ENCODE measurements at places on chromosomes 12 and 14.

DNA sequence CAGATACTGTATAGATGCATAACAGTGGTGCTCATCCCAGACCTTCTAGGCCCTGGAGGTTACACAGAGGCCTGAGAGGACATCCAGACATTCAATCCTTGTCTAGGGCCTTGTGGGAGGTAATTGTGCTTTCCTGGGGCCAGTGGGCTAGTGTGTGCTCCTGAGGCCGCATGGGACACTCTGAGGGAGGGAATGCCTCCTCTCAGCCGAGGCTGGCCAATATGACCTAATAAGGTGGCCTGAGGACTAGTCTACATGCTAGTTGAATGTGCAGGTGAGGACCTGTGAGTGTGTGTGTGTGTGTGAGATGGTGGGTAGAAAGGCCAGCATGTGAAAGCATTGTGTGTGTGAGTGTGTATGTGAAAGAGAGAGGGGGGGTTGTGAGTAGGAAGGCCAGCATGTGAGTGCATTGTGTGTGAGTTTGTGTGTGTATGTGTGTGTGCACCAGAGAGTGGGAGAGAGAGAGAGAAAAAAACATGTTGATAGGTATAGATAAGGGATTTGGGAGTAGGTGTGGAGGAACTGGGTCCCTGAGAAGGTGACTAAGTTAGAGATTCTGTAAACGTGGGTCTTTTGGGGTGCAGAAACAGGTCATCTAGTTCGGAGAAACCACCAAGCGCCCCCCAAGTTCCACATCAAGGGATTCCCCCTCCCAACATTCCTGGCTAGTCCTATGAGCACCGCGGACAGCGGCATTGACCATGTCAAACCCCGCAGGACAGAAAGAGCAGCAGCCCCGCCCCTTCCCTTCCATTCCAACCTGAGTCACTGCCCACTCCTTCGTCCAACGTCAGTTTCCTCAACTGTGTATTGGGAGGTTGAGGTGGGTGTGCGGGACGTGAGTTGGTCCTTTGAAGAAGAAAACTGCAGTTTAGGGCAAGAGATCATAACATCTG lies 9.7 kb upstream of the KRT81 start:
- no peak for DNase-seq

GRCh38 chr12:68109444-68110217 lies 49.9 kb downstream of the IFNG start:
- no peak for DNase-seq

DNA sequence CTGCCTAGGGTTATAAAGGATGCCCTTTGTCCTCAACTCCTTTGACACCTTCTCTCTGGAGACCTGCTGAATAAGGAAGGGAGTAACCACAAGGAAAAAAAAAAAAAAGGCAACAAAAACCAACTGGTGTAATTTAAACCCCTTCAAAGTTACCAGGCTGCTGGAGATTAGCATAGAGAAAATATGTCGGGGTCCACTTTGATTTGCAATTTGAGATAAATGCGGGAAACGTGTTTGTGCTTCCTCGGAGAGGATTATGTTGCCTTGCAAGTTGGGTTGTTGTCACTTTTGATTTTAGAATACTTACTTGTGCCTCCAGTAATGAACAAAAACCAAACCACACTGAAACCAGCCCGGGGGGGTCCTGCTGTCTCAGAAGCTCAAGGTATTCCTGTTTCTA lies 200.2 kb upstream of the MYL2 start:
- DNase-seq: no peak

- no peak for DNase-seq
Measured at GRCh38 chr14:68216079-68216478, 396.5 kb downstream of the RAD51B start.

DNA sequence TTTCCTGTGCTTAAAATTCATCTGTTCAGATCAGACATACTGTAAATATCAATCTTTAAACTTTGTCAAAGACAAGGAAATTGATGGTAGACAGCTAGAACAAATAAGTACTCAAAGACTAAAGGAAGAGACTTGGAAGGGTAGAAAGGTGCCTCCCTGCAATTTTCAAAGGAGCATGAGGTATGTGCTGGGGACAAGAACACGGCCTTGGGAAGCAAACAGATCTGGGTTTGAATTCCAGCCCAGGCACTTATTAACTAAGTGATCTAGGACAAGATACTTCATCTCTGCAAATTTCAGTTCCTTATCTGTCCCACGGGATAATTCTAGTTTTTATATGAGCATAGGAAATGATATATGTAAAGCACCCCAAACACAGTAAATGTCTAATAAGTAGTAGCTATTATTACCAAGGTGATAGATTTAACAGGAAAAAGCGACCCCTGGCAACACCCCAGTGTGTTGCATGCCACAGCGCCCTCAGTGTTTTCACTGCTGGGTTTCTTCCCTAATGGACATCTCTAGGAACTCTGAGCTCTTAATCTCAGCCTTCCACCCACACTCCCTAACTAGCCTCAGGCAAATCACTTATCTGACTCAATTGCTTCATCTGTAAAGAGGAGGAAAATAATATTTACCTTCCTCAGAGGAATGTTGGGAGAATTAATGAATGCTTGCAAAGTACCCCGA lies 44.7 kb upstream of the BMP4 start:
- DNase-seq: no peak

GRCh38 chr12:6444704-6445688 lies at the start of gene CD27:
TSS of gene CD27 (plus strand) at chr12:6444955. CDS start at chr12:6445096, 141 bp downstream.
- DNase-seq: no peak

DNA sequence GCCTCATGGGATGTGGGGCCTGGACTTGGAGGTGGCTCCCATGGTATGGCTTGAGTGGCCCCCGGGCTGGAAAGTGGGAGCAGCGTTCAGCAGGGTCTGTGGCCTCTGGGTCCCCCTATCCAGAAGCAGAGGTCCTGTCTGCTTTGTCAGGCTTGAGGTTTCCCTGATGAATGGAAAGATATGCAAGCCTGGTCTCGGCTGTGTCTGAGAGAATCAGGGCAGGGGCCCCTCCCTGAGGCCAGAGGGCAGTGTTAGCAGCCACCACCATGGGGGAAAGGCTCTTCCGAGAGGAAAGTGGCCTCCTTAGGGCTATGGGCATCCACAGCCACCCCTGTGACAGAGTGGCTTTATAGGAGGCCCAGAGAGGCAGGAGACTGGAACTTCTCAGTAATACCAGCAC lies 128.2 kb downstream of the VRK1 start:
- DNase-seq: no peak

- DNase-seq: no peak
Measured at GRCh38 chr12:87935216-87935615, 94.0 kb downstream of the C12orf50 start.

DNA sequence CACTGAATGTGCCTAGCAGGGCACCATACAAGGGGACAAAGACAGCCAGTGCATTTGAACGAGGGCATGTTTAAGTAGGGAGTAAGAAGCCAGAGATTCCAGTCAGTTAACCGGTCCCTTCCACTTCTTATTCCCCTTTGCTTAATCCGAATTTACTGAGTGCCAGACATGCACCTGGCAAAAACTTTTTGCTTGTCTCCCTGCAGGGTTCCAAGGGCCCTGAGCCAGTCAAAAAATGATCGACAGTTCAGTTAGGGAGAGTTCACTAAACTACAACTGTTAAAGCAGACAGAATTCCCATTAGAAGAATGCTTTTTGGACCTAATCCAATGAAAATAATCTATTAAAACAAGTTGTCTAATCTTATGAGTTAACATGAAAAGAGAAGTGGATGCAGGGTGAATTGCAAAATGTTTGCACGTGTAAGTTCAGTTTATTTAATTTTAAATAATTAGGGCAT lies 193.8 kb downstream of the TMTC2 start:
- peak; percentile 3 for DNase-seq

DNA sequence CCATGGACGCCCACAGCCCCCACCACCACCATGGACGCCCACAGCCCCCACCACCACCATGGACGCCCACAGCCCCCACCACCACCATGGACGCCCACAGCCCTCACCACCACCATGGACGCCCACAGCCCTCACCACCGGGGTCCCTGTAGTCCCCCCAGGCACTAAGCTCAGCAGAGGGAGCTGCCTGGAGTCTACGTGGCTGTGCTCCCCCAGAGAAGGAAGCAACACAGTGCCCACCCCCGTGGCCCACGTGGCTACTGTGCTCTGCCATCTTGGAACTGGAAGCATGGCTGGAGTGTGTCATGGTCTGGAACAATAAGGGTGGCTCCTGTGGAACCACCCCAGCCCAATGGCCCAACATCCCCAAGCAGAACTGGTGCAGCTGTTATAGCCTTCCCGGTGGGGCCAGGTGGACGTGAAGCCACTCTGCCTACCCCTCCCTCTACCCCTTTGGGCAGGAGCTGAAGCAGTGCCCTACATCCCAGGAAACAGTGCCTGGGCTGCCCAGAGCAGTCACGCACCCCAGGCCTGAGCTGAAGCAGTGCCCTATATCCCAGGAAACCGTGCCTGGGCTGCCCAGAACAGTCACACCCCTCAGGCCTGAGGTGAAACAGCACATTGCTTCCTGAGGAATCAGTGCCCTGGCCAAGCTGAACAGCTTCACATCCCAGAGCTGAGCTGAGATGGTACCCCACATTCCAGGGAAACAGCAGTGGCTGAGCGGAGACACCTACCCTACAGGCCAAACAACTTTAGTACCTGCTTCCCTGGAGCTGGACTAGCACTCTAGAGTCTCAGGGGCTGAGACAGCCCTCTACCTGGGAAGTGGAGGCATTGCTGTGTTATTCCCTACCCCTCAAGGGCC lies 9.0 kb upstream of the SFSWAP start:
- DNase-seq: no peak

DNA sequence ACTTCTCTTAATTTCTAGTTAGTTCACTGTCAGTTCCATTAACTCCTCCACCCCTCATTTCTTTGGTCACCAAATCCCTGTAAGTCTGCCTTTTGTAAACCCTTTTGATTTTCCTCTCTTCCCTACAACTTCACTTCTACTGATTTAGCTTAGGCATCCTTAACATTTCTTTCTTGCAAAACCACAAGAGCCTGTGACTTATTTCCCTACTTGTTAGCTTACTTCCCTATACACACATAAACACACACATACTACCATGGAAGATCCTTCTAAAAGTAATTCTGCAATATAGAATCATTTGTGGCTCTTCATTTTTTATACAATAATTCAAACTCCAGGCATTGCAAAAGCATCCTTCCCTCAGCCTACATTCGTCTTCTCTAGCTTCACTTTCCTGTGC lies 494.3 kb upstream of the USP15 start:
- DNase-seq: no peak

GRCh38 chr12:124036171-124036598 lies 63.2 kb downstream of the ZNF664 start:
- no peak for DNase-seq

DNA sequence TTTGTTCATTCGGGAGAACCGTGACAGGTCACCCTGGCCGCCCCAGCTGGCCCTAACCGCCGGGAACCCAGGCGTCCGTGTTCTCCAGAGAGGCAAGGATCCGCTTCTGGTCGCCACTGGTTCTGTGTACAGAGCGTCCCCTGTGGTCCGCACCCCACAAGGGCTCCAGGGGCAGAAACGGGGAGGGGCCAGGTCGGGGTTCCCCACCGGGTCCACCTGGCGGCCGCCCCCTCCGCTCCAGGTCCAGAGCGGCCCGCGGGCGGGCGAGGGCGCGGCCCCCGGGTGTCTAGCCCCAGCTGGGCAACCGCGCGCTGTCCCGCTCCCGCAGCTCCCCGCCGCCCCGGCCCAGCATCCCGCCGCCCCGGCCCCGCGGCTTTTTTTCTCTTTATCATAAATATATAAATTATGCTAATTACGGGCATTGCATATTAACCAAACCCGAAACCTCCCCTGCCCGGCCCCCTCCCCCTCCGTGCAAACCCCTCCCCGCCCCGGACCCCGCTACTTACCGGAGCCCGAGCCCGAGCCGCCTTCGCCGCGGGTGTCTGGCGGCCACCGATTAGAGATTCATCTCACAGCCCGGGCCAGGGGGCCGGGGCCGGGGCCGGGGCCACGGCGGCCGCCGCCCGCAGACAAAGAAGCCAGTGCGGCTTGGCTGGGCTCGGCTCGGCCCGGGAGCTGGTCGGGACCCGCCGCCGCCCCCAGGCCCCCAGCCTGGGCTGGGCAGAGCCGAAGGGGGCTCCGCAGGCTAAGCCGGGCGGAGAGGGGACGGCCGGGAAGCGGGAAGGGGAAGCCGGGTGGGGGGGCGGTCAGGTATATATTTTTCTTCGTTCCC lies 512 bp downstream of the POU6F1 start:
- no peak for DNase-seq

DNA sequence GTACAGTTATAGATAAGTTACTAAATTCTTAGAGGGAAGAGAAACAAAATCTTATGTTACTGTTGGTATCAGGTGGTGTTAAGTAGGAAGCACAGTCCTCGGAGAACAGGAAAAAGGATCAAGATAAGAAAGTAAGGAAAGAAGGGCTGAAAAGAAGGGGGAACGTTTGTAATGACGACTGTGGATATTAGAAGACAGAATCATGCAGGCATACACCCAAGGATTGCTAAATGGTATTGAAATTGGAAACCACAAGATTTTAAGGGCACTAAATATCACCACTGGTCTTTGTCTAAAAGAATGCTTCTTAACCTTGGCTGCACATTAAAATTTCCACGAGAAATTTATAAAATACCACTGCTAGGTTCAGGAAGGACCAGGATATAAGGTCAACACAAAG lies 34.1 kb upstream of the ERGIC2 start:
- no peak for DNase-seq

DNA sequence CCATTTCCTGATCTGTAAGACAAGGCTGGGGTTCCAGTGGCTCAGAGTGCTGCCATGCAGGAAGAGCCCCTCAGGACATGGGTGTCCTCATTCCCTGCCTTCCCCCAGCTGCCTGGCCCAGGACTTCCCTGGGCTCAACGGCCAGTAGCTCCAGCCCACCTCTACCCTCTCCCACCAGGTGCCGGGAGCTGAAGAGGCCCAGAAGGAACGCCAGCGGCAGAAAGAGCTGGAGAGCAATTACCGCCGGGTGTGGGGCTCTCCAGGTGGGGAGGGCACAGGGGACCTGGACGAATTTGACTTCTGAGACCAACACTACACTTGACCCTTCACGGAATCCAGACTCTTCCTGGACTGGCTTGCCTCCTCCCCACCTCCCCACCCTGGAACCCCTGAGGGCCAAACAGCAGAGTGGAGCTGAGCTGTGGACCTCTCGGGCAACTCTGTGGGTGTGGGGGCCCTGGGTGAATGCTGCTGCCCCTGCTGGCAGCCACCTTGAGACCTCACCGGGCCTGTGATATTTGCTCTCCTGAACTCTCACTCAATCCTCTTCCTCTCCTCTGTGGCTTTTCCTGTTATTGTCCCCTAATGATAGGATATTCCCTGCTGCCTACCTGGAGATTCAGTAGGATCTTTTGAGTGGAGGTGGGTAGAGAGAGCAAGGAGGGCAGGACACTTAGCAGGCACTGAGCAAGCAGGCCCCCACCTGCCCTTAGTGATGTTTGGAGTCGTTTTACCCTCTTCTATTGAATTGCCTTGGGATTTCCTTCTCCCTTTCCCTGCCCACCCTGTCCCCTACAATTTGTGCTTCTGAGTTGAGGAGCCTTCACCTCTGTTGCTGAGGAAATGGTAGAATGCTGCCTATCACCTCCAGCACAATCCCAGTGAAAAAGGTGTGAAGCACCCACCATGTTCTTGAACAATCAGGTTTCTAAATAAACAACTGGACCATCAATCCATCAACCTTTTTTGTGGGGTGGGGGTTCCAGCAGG lies 17.6 kb downstream of the AGAP2 start:
- no peak for DNase-seq

All from skeletal muscle cell (primary cell).